ENCODE measurements at places on chromosomes 11 and 22.

- no peak for DNase-seq
Observed at GRCh38 chr22:38126928-38127668, 16.6 kb upstream of the BAIAP2L2 start.

DNA sequence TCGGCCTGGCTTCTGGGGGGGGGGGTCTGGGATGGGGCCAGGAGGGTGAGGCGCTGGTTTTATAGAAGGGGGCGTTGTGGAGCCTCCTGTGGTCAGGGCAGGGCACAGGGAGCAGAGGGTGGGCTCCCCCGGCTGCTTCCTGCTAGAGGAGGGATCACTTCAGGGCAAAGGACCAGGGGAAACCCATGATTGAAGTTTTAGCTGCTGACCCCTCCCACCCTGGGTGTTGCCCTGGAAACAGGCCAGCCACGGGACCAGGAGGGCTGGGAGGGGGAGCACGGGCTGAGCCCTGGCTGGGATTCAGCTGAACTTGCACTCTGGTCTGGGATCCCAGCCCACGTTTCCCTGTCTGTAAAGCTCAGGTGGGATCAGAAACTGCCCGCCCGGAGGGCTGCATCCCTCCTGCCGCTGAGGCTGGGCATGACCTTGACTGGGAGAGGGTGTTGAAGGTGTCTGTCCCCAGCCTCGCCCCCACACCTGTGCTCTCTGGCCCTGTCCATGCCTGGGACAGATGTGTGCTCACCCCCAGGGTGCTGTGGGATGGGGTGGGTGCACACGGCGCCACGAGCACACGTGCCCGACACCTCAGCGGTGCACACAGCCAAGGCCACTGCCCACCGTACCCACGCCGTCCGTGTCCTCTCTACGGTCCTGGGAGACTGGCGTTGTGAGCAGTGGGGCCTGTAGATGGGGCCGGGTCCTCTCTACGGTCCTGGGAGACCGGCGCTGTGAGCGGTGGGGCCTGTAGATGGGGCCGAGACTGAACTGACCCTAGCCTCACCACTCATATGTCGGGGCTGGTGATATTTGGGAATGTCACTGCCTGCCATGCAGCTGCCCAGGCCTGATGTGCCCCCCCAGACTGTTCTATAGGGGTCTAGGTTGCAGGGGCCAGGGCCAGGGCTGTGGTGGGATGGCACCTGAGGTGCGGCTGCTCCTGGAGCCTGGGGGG, 2.3 kb downstream of the TSPAN4 start:
- DNase-seq = no peak

GRCh38 chr11:107385361-107385981, 72.2 kb downstream of the CWF19L2 start:
- DNase-seq = no peak

GRCh38 chr11:16946477-16947282, 67.5 kb downstream of the PLEKHA7 start:
- no peak for DNase-seq

DNA sequence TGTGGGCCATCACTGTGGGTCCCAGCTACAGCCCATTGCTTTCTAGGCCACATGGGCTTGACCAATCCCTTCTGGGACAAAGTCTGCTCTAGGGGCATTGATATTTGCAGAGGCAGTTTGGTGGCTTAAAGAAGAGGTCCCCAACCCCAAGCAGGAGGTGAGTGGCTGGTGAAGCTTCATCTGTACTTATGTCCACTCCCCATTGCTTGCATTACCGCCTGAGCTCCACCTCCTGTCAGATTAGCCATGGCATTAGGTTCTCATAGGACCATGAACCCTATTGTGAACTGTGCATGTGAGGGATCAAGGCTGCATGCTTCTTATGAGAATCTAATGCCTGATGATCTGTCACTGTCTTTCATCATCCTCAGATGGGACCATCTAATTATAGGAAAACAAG, 54.4 kb upstream of the CADM1 start:
- no peak for DNase-seq

- no peak for DNase-seq
Observed at GRCh38 chr22:46563381-46564083, 26.1 kb upstream of the CELSR1 start.

- DNase-seq = no peak
Observed at GRCh38 chr11:96154802-96155520, 188.0 kb downstream of the MAML2 start.

GRCh38 chr11:107719557-107720302, 7.9 kb upstream of the SLN start:
- DNase-seq = no peak

DNA sequence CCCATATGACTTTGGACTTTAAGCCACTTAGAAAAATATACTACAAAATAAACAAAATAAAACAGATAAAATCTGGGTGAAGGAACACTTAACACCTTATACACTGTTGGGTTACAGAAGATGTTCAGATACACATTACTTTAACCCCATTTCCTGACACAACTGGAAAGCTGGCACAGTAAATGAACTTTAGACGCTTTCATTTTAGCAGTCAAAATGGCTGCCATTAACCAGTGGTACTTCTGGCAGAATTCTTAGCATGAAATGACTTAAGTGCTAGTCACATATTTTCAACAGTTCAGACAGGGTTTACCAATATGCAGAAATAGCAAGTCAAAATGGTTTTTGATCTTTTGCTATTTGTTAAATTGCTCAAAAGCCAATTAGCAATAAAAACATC, 37.9 kb downstream of the PIK3C2A start:
- DNase-seq = no peak

DNA sequence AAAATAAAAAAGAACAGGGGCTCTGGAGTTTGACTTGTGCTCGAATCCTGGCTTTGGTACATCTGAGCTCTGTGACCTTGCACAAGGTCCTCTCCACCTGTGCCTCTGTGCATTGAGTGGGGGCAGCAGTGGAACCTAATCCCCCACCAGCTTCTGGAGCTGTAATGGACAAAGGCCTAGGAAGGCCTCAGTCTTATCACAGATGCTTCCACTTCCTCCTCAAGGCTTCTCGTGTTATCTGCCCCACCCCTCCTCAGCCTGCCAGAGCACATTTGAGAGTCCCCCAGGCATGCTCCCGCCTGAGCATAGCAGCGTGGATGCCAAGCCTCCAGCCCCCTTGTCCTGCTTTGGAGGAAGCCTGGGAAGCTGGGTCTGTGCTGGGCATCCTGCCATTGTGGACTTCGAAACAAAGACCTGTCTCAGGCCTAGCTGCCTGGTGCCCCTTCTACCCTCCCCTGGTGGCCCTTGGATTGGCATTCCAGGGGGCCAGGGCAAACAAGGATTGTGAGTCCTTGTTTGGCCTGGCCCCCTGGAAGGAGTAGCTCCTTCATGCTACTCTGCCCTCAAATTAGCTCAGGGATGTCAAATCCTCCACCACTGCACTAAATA, 15.0 kb downstream of the SLC35E4 start:
- DNase-seq = no peak

DNA sequence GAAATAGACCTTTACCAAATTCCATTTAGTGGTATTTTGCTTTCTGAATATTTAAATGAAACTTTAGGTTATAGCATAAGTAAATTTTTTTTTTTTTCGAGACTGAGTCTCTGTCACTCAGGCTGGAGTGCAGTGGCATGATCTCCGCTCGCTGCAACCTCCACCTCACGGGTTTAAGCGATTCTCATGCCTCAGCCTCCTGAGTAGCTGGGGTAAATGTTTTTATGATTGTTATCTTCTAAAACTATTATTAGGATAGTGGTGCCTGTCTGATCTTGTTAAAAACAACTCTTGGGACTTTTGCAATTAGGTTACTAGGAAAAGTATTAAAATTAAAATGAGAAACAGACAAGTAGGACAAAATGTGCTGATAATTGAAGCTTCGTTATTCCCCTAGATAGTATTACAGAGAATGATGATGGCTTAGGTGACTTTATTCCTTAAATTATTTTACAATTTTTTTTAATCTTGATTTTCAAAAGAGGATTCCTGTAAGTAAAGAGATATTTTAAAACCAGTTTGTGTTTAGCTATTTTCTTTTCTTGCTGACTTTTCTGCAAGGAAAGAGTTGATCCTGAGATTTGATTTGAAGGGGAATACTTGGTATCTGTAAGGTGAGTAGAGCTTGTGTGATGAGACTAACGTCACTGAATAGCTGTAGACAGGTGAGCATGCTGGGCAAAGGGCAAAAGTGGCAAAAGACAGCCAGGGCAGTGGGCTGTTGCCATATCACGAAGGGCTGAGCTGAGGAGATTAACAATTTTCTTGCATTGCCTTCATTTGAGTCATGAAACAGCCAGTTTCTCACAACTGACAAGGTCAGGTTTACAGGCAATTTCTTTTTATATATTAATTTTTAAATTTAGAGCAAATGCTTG, 20.8 kb downstream of the CRKL start:
- no peak for DNase-seq

GRCh38 chr11:112877581-112877980, 83.6 kb upstream of the NCAM1 start:
- no peak for DNase-seq

DNA sequence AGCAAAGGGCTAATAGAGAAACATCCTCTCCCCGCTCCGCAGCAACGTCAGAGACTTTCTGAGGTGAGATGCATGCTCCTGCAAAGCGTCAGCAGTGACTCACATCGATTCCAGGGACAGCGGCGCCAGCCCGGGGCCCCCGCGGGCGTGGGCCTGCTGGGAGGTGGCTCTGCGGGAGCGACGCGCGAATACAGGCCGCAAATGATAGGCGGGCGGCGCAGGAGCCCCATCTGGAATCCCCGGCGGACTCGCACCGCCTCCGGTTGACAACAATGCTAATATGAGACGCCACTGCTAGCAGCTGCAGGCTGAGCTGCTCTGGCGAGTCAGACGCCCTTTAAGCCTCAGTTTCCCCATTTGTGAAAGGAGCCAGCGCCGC, 557 bp downstream of the RANGAP1 start:
- DNase-seq = no peak

DNA sequence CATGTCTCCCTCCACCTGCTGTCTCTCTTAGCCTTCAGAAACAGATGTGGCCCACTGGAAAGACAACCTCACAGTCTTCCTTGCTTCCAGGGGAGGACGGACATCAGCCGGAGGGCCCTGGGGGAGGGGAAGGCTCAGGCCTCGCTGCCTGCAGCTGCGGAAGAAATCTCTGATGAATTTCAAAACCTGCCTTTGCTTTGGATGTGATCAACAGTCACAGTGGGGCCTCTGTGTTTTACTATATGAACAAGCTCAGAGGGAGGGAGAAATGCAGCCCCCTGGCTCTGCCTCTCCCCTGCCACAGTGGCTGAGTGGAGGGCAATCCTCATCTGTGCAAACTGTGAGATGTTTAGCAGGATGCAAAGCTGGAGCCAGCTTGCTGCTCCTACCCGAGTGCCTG, 282.8 kb downstream of the NTM start:
- no peak for DNase-seq

DNA sequence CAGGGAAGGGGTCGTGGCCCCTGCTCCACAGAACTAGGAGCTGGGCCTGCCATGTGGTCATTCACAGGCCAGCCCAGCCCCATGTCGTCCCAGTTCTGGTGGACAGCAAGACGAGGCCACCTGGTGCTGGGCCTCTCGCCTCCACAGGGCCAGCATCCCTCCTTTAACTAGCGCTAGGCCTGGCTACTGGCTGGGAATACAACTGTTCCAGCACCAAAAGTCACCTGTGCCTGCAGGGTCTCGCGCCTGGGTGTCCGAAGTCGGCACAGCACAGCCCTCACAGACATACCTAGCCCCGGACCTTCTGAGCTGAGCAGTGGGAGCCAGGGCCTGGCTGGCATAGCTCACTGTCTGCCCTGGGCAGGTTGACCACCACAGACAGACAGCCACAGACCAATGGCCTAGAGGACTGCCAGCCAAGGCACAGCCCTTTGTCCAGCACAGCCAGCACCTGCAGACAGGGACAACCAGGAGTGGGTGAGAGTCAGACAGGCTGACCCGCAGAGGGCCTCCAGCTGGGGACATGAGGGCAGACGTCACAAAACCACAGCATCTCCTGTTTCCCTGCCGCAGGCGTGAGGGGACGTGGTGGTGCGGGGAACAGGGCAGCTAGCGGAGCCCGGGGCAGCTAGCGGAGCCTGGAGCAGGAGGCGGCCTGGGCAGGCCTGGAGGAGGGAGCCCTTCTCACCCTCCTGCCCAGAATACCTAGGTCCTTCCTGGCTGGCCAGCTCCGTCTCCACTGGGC, 27.2 kb upstream of the TH start:
- no peak for DNase-seq

GRCh38 chr11:27558401-27558800, 51.8 kb upstream of the LIN7C start:
- DNase-seq = no peak

DNA sequence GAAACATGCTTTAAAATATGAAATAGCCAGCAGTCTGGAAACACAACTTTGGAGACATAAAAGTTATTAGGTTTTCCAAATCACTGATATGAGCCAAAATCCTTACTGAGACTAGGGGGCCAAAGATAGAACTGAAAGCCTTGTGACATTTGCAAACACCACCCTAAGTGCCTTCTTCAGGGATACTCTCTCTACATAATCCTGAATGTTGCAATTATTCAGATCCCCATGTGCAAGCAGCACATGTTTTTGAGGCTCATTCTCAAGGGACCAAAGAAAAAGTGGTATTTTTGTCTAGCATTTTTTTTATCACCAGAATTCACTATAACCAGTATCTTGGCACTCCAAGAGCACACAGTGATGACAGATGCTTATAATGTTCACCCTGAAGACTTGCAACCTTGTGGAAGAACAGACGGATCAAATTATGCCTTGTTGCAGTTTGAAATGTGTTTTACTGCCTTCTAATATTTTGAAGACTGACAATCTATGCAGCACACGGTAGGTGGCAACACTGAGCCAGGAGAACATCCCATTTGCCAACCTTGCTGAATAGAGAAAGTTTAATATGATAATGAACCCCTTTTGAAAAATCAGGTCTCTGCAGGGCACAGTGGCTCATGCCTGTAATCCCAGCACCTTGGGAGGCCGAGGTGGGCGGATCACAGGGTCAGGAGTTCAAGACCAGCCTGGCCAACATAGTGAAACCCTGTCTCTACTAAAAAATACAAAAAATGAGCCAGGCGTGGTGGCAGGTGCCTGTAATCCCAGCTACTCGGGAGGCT, 78.5 kb downstream of the PLEKHA7 start:
- no peak for DNase-seq

- no peak for DNase-seq
Observed at GRCh38 chr22:49948116-49948957, 12.2 kb upstream of the PIM3 start.

DNA sequence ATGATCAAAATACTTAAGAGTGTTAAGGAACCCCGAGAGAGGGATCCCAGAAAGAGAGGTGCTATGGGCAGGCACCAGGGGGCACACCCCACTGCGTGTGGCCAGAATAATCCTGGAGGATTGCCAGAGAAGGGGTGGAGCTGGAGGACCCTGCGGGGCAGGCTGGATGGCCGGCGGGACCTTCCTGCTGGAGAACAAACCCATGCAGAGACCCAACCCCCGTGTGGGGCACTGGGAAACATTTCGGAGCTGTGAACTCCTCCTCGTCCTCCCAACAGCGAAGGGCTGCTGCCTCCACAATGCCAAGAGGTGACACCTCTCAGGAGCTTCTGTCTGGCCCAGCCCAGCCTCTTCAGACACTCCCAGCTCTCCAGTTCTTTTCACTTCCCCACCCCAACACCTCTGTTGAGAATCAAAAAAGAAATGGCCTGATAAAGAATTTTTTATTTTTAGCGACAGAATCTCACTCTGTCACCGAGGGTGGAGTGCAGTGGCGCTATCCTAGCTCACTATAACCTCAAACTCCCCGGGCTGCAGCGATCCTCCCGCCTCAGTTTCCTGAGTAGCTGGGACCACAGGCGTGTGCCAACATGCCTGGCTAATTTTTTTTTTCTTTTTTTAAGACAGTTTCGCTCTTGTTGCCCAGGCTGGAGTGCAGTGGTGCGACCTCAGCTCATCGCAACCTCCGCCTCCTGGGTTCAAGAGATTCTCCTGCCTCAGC, 25.6 kb downstream of the RHOD start:
- no peak for DNase-seq
